ENCODE measurements at places on chromosomes 4 and X.
A peak's percentile ranks its signal among the peaks of the same experiment; 100 is the strongest.

DNA sequence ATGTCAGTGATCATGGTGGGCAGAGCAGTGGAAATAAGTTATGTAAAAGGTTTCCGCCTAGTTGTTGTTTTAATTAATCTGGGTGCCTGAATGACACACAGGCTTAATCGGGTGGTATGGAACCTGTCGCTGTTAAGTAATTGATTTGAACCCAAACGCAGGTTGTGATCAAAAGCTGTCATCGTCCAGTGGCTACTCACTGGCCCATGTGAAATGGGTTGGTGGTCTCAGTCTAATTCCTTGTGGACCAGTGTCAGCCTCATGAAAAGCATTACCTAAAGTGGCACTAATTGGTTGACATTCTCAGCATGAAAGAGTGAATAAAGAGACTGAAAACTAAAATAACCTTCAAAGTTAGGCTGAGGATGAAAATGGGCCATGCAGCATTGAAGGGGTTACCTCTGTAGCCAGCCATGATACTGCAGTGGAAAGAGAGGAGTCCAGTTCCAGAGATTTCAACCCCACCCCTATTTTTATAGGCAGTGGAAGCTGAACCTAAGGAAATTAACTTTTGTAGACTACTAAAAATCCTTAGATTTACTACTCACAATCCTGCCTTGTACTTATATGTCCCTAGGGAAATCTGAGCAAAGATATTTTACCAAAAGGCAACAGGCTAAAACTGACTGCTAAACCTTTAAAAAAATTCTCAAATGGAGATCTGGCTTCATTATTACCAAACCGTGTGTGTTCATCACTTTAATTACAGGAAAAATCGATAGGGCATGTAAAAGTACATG lies 251.7 kb upstream of the TENM3 start:
- no peak for DNase-seq

GRCh38 chr4:133808151-133808550 lies 393.4 kb downstream of the PABPC4L start:
- no peak for DNase-seq

DNA sequence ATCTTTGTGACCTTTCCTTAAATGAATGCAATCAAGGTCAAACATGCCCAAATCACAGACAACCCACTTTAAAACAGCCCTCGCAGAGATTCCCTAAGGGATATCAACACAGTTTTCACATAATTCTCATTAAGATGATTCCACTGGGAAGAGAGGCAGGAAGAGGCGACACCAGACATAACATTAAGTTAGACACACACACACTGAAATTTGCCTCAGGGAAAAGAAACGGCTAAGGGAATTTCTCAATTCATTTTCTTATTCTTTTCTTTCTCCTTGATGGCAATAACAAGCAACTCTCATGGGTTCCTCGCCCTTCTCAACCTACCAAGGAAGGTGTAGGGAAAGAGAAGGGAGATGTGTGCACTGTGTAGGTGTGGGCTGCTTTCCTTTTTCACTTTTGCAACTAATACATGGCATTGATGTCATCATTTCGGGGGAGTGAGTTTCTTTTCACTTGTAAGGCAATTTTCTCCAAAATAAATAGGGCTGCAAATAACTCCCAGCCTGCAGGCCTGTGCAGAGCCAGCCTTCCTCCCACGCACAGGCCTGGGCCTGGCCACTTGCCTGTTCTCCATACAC lies 41.4 kb downstream of the SOD3 start:
- DNase-seq, result no peak

DNA sequence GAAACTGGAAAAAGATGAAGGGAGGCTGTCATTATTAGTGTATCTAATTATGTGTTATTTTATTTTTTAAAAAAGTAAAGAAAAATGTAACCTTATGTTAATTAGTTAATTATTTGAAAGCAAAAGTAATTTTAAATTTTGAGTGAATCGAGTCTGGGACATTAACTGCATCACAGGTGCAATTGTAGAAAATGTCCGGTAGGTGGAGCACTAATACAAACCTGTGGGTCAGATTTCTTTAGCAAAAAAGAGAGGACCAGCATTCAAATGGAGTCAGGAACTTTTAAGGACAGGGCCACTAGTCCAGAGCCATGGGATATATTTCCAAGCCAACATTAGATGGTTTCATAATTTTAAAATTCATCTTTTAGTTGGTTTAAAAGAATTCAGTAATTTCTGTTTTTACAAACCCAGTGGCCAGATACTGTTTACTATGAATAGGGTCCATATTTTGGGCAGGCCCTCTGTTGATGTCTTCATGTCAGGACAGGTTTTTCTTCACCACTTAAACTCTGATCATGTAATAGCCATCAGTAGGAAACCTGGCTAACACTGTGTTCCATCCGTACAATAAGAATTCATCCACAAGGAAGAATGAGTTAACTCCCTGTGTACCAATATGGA lies 27.2 kb downstream of the BST1 start:
- DNase-seq, result peak; percentile 12

- DNase-seq, result no peak
Measured at GRCh38 chrX:139766545-139766983, 58.6 kb upstream of the MCF2 start.

DNA sequence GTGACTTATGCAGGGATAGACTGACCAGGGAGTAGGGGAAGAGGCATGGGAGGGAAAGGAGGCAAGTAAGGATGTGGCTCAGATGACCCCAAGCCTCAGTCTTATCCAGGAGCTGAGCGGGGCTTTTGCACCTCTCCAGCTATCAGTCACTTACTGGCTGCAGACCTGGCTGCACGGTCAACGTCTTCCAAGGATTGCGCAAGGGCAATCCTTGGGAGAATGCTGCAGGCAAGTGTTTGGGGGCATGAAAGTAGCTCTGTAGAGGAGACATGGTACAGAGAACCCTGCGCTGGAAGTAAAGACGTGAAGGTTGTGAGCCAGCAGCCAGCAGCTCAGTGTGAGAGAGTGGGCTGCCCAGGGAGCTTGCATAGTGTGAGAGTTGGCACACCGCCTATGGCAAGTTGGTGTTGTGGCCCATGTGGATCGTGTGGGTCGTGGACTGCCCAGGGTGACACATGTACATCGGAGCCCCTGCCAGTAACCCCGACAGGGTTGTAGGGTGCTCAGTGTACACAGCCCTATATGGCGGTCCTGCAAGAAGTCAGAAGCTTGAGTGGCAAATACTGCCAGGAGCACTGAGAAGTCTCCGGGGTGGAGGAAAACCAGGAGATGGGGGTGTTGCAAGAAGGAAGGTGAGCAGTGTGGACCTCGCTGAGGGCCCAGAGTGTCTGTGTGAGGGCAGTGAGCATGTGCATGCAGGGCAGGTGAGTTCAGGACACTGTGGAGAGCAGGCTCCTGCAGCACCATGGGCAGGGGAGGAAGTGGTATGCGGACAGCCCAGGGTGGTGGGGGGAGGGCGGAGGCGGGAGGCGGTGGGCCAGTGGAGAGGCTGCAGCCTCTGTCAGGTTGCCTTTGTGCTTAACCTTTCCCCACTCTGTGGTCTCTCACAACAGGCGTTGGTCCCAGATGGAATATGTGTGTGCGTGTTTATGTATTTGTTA lies 50.9 kb downstream of the KIT start:
- no peak for DNase-seq

DNA sequence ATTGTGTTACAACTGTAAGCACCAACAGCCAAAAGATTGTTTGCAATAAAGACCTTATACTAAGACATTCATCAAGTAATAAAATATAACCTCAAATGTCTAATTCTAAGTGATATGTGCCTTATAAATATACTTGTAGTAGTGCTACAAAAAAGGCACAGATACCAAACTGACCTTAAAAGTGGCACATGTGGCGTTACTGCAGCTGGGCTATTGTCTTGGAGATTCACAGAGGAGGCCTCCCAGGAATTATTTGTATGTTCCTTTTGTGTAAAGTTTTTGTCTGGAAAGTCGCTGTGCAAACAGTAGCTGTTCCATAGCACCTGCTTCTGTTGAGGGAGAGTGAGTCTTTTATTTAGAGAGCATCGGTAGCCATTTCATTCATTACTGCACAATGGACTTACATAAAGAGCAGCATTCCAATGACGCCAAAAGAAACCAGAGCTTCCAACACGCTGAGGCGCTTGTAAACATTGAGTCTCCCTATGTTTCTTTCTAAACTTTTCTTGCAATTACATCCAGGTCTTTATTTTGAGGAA lies 143.7 kb downstream of the RPA4 start:
- no peak for DNase-seq

DNA sequence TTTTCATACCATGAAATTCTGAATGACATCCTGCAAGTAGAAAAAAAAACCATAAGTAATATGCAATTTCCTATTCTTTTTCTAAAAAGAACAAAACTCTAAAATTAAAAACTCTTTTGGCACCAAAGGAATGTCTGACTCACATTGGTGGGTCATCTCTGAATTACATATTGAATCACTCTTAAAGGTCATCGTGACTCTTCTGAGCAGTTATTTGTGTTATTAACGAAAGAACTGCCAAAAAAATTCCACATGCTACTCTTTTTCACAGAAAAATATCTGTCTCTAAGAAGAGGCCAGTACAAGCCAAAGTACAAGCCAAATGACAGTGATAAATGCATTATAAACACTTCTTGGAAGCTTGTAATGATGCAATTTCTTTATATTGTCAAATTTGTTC lies 282.2 kb downstream of the GUCY2F start:
- no peak for DNase-seq

- no peak for DNase-seq
Measured at GRCh38 chrX:43973249-43974099, at the start of gene NDP. Gene NDP, minus strand, starts transcription at chrX:43973390. Its CDS starts 14,745 bp downstream, at chrX:43958645.

DNA sequence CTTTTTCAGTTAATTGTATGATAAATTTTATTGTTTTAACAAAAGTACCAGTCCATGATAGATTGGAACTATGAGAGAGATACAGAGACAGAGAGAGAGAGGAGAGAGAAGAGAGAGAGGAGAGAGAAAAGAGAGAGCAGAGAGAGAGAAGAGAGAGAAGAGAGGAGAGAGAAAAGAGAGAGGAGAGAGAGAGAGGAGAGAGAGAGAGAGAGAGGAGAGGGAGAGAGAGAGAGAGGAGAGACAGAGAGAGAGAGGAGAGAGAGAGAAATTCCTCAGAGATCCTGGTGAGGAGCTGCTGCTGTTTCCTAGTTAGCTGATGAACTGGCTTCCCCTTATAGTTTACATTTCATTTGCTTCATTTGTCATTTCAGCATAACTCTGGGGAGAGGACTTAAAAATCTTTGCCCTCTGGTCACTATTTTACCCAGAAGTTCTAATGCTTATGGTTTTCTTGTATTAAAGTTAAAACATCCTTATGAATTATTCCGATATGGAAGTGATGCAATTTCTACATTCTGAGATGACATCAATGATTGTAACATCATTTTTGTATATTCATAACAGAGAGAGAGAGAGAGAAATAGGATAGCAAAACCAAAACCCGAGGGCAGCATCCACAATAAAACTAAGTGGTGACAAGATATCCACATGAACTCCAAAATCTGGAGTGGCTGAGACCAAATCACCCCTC lies 10.8 kb downstream of the CTAG1A start:
- no peak for DNase-seq

GRCh38 chr4:124710911-124711310 lies 1.6 kb downstream of the ANKRD50 start:
- DNase-seq, result no peak

DNA sequence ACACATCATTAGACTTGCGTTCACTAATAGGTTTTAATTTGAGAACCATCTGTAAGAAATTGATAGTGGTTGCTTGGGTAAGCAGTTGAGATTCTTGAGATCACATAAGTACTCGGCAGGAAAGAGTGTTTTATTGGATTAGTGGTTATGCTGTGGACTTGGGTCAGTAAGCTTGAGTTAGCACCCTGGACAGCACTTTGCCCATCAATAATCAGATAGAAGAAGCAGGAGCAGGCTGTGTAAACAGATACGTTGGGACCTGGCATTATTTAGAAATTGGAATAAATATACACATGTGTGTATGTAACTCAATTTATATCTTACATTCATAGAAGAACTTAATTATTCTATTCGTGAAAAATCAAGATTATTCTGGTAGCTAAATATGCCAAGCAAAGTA lies 357.5 kb upstream of the SMIM31 start:
- no peak for DNase-seq

Measured in stimulated activated CD4-positive, alpha-beta T cell treated with anti-CD3 and anti-CD28 coated beads, Interleukin-1b, Interleukin-23, amount 100 ng/mL, for 4 hours (primary cell).